ENCODE measurements at places on chromosomes 16 and 17. TPM values are rescaled to one million over a fixed set of nuclear protein-coding genes. Genes with fewer than 3 reads are reported as not detected.

RAB37 gene
- polyA plus RNA-seq, result 11.2 TPM

CNTNAP1 gene
- 10.8 TPM for polyA plus RNA-seq

CALCOCO2 gene
- 132 TPM for polyA plus RNA-seq

KRTAP4-9 gene
- not detected for polyA plus RNA-seq

KRT20 gene
- 0.09 TPM for polyA plus RNA-seq

SNN gene
- polyA plus RNA-seq, result 34.0 TPM

COIL gene
- 30.5 TPM for polyA plus RNA-seq

GRIN2A gene
- polyA plus RNA-seq, result 0.40 TPM

DNA sequence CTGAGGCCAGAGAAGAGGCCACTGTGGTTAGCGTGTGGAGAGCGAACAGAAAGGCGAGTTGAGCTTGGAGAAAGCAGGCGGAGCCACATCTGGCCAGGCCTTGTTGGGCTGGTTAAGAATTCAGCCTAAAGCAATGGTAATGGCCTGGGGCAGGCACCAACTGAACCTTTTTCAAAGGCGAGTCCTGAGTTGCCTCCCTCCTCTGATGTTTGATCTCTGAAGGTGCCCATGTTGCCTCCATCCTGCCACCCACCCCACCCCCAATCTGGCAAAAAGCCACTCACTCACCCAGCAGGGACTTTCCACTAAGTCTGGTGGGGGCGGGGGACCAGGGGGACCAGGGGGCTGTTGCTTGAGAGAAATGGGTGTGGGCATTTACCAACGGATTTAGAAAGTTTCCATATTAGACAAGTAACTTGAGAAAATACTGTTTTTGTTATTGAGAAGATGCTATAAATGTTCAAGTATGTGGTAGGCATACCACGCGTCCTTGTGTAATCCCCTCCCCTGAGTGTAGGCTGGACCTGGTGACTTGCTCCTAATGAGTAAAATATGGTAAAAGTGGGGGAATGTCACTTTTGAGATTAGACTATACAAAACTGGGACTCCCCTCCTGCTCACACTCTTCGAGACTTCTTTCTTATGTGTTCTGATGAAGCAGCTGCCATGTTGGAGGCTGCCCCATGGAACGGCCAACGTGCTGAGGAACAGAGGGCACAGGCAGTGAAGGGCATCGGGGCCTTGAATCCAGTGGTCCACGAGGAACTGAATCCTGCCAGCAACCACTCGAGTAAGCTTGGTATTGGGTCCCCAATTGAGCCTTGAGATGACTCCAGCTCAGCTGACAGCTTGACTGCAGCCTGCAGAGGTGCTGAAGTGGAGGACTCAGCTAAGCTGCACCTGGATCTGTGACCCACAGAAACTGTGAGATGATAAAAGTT, 29.9 kb upstream of the TNS4 start:
- peaks cover 32% of the 10 kb centered on the region for H3K4me1 ChIP-seq
- H3K36me3 ChIP-seq, result no peaks in the 10 kb centered on the region
- no peak overlapping the region for H3K4me3 ChIP-seq
- H3K27ac ChIP-seq, result no peak overlapping the region
- DNase-seq, result no peak

GRCh38 chr16:62568926-62569325, 532.7 kb upstream of the CDH8 start:
- H3K27me3 ChIP-seq, result no peaks in the 10 kb centered on the region
- H3K36me3 ChIP-seq, result no peaks in the 10 kb centered on the region
- no peaks in the 10 kb centered on the region for H3K4me1 ChIP-seq
- DNase-seq, result no peak
- H3K27ac ChIP-seq, result no peak overlapping the region

DNA sequence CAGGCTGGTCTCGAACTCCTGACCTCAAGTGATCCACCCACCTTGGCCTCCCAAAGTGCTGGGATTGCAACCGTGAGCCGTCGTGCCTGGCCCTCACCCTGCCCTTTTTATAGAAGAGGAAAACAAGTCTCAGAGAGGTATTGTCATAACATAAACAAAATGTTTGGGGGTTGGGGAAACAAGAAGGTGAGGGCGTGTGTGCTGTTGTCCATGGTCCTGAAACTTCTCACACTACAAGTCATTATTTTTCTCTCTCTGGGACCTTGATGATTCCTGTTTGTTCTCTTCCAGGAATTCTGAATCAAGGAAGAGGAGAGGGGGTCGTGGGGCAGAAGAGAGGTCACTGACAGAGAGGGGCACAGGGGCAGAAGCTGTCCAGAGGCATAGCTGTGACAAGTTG, 160.2 kb upstream of the LHX1 start:
- H3K27me3 ChIP-seq, result peaks cover 84% of the 10 kb centered on the region
- H3K36me3 ChIP-seq, result no peaks in the 10 kb centered on the region
- DNase-seq, result no peak
- H3K27ac ChIP-seq, result no peak overlapping the region
- no peaks in the 10 kb centered on the region for H3K4me1 ChIP-seq

DNA sequence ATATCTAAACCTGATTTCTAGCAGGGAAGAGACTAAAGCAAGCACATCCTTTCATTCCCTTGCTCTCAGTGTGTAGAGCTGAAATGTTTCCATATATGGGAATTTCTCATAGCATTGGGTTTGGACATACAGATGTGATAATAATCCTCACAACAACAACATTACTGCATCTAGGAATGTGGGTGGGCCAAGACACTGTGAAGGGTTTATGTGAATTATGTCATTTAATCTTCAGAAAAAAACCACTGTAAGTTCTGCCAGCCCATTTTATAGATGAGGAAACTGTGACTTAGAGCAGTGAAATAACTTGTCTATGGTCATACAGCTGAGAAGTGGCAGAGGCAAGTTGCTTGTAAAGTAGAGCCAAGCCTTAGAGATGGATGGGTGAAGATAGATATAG, 5.2 kb downstream of the OMG start:
- H3K4me3 ChIP-seq, result no peak overlapping the region
- no peak overlapping the region for H3K27ac ChIP-seq
- H3K36me3 ChIP-seq, result no peaks in the 10 kb centered on the region
- H3K4me1 ChIP-seq, result no peaks in the 10 kb centered on the region
- no peak for DNase-seq
- H3K27me3 ChIP-seq, result no peaks in the 10 kb centered on the region

DNA sequence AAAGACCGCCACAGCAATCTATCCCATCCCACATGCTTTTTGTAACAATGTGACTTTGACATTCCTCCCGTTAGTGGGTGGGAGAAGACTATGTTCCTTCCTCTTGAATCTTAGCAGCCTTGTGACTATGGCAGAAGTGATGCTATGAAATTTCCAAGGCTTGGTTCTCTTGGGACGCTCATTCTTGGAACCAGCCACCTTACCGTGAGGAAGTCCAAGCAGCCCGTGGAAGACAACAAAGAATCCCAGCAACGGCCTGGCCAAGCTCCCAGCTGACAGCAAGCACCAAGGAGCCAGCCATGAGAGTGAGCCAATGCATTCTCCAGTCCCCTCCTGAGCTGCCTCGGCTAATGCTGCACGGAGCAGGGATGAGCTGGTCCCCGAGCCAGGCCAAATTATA, 62.3 kb downstream of the VPS53 start:
- no peaks in the 10 kb centered on the region for H3K27me3 ChIP-seq
- no peak overlapping the region for H3K27ac ChIP-seq
- H3K4me3 ChIP-seq, result no peak overlapping the region
- no peaks in the 10 kb centered on the region for H3K4me1 ChIP-seq
